ENCODE measurements at places on chromosomes 3 and 15.

DNA sequence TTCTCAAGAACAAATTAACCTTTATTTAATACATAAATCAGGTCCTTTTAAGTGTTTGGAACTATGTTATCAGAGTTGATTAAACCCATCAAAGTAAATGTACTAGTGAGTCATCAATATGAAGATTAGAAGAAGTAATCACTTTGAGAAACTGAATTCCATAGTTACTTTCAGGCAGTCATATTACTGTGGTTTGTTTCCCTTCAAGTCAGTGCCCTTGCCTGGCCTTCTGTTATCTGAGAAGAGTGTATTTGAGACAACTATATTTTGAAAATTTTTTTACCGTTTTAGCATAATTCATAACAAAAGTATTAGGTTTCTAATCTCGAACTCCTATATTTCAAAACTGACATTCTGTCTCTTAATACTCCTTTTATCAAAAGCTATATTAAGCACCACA, 73.6 kb downstream of the GMPS start:
- no peak for DNase-seq

DNA sequence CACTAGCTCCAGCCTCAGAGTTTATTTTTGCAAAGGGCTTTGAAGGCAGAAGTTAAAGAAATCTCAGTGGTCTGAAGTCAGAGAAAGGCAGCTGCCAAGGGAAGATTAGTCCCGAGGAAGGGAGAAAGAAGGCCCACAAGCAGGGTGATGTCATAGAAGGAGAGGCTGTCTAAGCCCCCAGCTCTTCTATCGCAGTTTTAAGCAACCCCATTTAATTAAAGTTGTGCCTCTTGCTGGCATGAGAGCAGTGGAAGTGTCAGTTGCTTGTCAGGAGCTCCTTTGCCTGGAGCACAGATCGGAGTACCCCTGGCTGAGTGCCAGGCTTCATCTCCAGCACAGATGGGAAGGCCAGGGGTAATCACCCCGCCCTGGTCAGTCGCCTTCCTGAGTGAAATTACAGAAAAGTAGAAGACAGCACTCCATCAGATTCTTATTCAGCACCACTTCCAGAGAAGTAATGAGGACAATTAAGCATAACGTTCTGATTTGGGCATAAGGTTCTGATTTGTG, 530.7 kb downstream of the EPHB1 start:
- DNase-seq = no peak

- no peak for DNase-seq
Measured at GRCh38 chr15:65409036-65409631, 13.6 kb downstream of the IGDCC4 start.

- DNase-seq = no peak
Measured at GRCh38 chr3:154129625-154130024, 8.4 kb downstream of the ARHGEF26 start.

GRCh38 chr3:7015683-7016440, 154.9 kb downstream of the GRM7 start:
- DNase-seq = no peak

DNA sequence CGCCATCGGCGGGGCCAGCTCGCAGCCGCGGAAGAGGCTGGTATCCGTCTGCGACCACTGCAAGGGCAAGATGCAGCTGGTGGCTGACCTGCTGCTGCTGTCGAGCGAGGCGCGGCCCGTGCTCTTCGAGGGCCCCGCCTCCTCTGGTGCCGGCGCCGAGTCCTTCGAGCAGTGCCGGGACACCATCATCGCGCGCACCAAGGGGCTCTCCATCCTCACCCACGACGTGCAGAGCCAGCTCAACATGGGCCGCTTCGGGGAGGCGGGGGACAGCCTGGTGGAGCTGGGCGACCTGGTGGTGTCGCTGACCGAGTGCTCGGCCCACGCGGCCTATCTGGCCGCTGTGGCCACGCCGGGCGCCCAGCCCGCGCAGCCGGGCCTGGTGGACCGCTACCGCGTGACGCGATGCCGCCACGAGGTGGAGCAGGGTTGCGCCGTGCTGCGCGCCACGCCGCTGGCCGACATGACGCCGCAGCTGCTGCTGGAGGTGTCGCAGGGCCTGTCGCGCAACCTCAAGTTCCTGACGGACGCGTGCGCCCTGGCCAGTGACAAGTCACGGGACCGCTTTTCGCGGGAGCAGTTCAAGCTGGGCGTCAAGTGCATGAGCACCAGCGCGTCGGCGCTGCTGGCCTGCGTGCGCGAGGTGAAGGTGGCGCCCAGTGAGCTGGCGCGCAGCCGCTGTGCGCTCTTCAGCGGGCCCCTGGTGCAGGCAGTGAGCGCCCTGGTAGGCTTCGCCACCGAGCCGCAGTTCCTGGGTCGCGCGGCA, 1.8 kb downstream of the TLNRD1 start:
- no peak for DNase-seq

GRCh38 chr3:125443923-125444322, 68.8 kb upstream of the ZNF148 start:
- no peak for DNase-seq

- no peak for DNase-seq
Measured at GRCh38 chr15:75671730-75672602, 24.3 kb downstream of the SNX33 start.

DNA sequence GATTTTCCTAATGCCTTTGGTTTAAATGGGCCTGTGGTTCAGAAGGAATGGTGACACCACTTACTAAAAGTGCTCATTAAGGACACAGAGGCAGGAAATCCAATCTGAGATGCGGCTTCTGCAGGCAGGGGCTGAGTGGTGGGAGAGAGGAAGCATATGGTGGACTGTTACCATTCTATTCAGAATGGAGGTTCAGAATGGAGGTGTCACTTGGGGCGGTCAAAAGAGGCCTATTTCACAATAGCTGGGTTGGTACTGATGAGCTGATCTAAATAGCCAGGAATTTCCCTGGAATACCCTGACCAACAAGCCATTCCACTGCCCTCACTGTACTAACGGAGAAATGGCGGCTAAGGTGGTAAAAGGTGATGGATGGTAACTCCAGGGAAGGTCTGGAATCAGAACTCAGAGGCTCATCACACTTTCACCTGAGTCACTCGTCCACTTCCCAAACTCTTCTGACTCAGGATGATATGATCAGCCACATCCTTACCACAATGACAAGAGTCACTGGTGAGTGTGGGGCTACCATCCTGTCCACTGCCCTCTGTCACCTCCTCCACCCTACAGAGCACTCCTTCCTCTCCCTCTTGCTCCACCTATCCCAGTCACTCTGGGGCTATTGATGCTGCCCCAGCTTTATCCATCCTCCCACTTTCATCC, 15.7 kb downstream of the RFT1 start:
- DNase-seq = no peak

DNA sequence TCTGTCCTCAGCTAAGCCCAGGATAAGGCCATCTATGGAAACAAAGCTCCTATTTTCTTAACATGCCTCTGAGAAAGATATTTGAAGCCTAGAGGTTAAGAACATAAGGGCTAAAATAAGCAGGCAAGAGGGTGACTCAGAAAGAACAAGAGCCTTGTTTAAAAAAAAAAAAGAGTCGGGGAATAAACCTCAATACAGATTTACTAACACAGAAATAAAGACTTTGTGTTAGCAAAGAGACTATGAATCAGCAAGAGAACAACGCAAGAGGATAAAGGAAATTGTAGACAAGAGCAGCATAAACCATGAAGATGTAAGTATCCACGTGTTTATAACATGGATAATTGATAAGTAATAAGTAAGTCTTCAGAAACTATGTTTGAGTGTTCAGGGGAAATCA, 36.0 kb downstream of the RAB27A start:
- DNase-seq = no peak

DNA sequence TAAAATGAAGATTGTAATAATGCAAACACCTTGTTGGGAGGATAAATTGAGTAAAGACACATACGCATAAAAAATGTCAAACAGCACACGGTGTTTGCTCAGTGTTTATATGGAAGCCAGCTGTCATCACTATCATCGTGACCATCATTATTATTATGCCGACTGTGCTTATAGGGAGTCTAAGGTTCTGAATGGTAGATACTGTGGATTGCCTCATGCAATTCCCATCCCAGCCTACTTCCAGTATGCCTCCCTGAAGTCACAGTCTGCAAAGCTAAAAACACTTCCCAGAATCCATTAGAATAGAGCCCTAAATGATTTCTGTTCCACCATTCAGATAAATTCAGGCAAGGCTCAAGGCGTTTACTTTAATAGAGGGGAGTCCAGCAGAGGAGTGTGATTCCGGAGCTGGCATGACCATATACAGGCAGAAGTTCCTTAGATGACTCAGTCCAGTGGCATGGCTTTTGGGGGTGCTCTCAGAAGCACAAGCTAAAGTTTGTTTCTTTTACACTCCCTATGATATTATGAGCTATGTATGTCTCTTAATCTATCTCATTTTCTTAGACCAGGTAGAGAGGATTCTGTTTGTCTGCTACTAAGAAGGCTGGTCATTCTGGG, 148.7 kb downstream of the MEX3B start:
- DNase-seq = no peak

- DNase-seq = no peak
Measured at GRCh38 chr3:170918715-170919114, 10.3 kb upstream of the EIF5A2 start.

DNA sequence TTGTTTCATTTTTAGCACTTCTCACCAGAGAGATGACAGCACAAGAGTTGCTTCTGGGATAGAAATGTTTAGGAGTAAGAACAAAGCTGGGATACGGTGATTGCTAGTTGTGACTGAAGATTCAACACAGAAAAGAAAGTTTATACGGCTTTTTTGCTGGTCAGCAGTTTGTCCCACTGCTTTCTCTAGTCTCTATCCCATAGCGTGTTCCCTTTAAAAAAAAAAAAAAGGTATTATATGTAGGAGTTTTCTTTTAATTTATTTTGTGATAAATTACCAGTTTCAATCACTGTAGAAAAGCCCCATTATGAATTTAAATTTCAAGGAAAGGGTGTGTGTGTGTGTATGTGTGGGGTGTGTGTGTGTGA, 48.0 kb downstream of the PGPEP1L start:
- no peak for DNase-seq

DNA sequence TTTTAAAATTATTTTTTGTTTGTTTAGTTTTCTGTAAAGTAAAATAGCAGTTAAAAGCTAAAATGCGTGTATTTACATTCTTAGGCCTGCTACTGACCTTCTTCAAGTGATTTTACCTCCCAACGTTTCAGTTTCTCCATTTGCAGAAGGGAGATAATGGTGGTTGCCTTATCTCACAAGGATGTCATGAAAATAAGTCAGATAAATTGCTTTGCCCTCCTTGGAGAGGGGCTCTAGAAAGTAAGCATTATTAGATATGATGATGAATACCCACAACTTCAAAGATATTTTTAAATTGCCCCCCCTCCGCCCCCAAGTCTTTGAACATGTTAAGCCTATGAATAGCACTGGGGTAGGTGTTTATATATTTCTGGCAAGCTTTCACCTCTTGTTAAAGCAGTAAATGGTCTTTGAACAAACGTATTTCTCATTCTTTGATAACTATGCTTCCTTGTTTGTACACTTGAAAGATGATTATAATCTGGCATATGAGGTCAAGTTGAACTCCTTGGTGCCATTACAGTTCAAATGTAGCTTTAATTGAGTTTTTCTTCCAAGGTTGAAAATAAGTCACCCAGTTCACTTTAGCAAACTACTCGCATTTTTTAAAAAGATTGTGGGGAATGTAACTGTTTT, 6.4 kb downstream of the TERC start:
- DNase-seq = no peak

GRCh38 chr15:67884514-67885174, 44.8 kb upstream of the RNU6-1 start:
- DNase-seq = no peak

GRCh38 chr3:127175272-127175671, 17.7 kb upstream of the PRR23E start:
- DNase-seq = no peak

GRCh38 chr15:64100958-64101357, 5.2 kb downstream of the SNX1 start:
- DNase-seq = no peak

Measured in activated CD8-positive, alpha-beta memory T cell treated with anti-CD3 and anti-CD28 coated beads for 1 hour (primary cell).